H9 (cell line): ENCODE measurements at places on chromosomes 5 and 9. TPM values are rescaled to one million over a fixed set of nuclear protein-coding genes. Genes with fewer than 3 reads are reported as not detected.

- no peaks in the 10 kb centered on the region for H3K27me3 ChIP-seq
- H3K4me3 ChIP-seq: no peak overlapping the region
- no peaks in the 10 kb centered on the region for H3K36me3 ChIP-seq
- no peak for DNase-seq
- H3K4me1 ChIP-seq: no peaks in the 10 kb centered on the region
Observed at GRCh38 chr9:104774831-104775573, 11.1 kb downstream of the NIPSNAP3B start.

- peaks cover 27% of the 10 kb centered on the region for H3K36me3 ChIP-seq
- peak overlapping the region; percentile 81 for H3K27ac ChIP-seq
- H3K27me3 ChIP-seq: no peaks in the 10 kb centered on the region
Observed at GRCh38 chr9:15512204-15512603, 1.4 kb upstream of the PSIP1 start.

DNA sequence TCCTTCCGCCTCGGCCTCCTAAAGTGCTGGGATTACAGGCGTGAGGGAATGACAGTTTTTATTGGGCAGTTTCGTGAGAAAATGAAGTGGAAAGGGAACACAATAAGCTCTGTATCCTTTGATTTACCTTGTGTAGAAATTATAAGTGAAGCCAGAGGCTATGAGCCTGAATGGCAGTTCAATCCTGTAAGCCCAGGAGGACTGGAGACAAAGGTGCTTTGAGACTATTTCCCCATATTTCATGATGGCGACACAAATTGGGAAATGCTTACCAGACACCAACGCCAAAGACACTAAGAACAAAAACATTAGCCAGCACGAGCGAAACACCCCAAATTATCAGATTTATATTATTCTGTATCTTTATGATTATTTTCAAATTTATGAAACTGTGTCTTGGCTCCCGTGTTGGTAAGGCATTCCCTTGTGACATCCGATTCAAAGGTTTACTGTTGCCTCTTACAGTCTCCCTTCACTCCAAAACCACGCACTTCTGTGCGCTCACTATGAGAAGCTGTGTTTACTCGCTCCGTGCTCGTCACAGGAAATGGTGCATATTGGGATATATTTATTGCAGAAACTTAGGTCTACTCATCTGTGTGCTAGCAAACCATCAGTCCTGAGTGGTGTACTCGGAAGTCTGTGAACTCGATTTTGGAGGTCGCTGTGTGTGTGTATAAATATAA is 73.9 kb downstream of the SH3PXD2B start:
- H3K27me3 ChIP-seq: no peaks in the 10 kb centered on the region
- H3K4me1 ChIP-seq: no peaks in the 10 kb centered on the region
- no peak for DNase-seq
- no peak overlapping the region for H3K27ac ChIP-seq

DNA sequence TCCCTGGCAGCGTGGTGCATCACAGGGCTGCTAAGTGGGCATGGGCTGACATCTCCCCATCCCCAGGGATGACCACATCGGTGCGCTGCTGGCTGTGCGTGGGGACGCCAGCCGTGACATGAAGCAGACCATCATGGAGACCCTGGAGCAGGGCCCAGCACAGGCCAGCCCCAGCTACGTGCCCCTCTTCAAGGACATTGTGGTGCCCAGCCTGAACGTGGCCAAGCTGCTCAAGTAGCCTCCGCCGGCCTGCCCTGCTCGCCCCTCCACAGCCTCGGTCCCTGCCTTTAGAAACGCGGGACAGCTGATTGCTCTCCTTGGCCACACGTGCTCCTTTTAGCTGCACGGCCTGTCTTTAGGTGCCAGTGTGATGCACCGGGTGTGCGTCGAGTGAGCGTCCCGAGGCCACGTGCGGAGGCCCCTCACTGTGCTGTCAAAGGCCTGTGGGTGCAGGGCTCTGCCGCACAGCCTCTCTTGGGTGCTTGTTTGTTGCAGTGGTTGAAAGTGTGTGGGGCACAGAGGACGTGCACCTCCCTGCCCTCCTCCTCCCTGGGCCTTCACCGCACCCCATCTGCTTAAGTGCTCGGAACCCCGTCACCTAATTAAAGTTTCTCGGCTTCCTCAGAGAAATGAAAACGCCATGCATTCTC is 23.8 kb downstream of the EXOC3 start:
- no peak overlapping the region for H3K4me3 ChIP-seq
- no peaks in the 10 kb centered on the region for H3K4me1 ChIP-seq
- no peaks in the 10 kb centered on the region for H3K27me3 ChIP-seq
- H3K36me3 ChIP-seq: peaks cover 25% of the 10 kb centered on the region
- DNase-seq: no peak

GRCh38 chr5:2575871-2576270 is 175.6 kb downstream of the IRX2 start:
- H3K27me3 ChIP-seq: no peaks in the 10 kb centered on the region
- H3K4me3 ChIP-seq: no peak overlapping the region
- H3K27ac ChIP-seq: no peak overlapping the region
- H3K36me3 ChIP-seq: no peaks in the 10 kb centered on the region
- DNase-seq: no peak
- H3K4me1 ChIP-seq: no peaks in the 10 kb centered on the region; the same call in 1 of the 2 replicates

The KIAA0825 gene
- 1.8 and 1.9 TPM in 2 replicates for total RNA-seq

- no peak overlapping the region for H3K27ac ChIP-seq
- H3K36me3 ChIP-seq: peaks cover 25% of the 10 kb centered on the region
- H3K27me3 ChIP-seq: no peaks in the 10 kb centered on the region
- peak; percentile 66 for DNase-seq
- no peak overlapping the region for H3K4me3 ChIP-seq
- H3K4me1 ChIP-seq: peaks cover 5% of the 10 kb centered on the region; the same call in 1 of the 2 replicates
Observed at GRCh38 chr5:150523472-150524350, 15.8 kb downstream of the NDST1 start.

The PLPP7 gene
- 1.9 and 2.4 TPM in 2 replicates for total RNA-seq

DNA sequence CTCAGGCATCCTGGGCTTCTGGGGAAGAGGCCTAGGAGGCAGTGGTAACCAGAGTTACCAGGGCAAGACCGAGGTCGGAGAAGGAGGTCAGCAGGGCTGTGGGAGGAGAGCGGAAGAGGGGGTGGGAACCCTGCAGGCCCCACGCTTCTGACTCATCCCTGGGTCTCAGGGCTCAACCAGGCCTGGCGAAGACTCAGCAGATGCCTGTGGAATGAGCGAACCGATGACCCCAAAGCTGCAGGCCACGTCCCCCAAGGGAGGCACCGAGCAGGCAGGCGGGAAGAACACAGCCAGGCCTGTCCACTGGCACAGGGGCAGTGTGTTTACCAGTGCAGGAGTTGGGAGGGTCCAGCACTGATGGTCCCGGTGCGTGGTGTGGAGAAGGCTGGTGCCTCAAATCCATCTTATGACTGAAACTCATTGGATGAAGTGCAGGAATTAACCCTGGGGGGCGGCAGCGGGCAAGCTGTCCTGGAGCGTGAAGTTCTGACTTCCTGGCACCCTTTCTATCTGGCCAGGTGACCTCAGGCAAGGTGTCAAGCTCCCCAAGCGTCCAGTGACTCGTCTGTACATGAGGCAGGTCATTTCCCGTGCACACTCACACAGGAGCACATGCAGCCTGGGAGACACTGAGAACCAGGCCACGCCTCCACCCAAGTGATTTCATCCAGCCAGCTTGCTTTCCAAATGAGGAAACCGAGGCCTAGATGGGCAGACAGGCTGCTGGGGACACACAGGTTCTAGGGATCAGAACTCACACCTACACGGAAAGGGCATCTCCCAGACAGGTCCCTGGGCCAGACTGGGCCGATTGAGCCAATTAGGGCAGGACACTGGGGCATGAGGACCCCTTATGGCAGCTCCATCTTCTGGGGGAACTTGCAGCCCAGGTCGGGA is 69.1 kb downstream of the ADAMTS2 start:
- H3K4me1 ChIP-seq: no peaks in the 10 kb centered on the region
- no peak for DNase-seq
- H3K36me3 ChIP-seq: no peaks in the 10 kb centered on the region
- H3K27me3 ChIP-seq: no peaks in the 10 kb centered on the region

The PCDHB16 gene
- total RNA-seq: 6.5 and 8.0 TPM in 2 replicates

DNA sequence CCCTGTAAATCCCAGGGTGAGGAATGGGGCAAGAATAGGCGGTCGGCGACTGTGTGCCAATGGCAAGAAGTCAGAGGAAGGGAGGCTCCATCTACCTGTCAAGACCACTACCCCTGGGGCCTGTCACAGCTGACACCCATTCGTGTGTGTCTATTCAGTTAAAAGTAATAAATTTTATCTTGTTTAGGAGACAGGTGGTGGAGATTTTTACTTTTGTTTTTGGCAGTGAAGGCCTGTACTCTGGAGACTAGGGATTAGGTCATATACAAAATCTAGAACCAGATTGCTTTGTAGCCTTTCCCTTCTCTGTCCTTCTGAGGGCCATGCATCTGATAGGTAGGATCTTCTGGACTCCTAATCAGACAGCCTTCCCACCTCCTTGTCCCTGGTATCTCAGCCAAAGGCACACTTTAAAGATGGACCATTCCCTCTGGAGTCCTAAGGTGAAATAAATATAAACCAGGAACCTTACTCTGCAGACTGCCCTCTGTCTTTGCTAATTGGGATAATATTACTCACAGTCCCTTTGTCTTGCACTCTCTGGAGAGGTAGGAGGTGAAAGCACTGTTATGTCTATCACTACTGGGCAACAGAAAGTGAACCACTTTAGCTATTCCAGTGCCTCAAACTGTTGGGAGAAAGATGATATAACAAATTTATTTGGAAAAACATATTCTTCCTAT is 213.2 kb upstream of the ACTBL2 start:
- H3K36me3 ChIP-seq: no peaks in the 10 kb centered on the region
- H3K4me3 ChIP-seq: no peak overlapping the region
- peaks cover 2% of the 10 kb centered on the region; the same call in 1 of the 2 replicates for H3K4me1 ChIP-seq
- no peak for DNase-seq
- no peaks in the 10 kb centered on the region for H3K27me3 ChIP-seq

- H3K4me3 ChIP-seq: no peak overlapping the region
- no peak overlapping the region for H3K27ac ChIP-seq
Observed at GRCh38 chr5:4947106-4947505, 193.0 kb upstream of the ADAMTS16 start.

GRCh38 chr5:101532430-101532829 is 629.3 kb upstream of the ST8SIA4 start:
- H3K4me1 ChIP-seq: peaks cover 2% of the 10 kb centered on the region; the same call in 1 of the 2 replicates
- H3K27ac ChIP-seq: no peak overlapping the region
- no peak overlapping the region for H3K4me3 ChIP-seq
- peaks cover 5% of the 10 kb centered on the region; the same call in 2 of the 3 replicates for H3K36me3 ChIP-seq

- DNase-seq: peak; percentile 41
- H3K27ac ChIP-seq: no peak overlapping the region
- no peak overlapping the region for H3K4me3 ChIP-seq
- no peaks in the 10 kb centered on the region for H3K4me1 ChIP-seq
- peaks cover 6% of the 10 kb centered on the region; the same call in 1 of the 2 replicates for H3K36me3 ChIP-seq
Observed at GRCh38 chr5:33997331-33997983, 10.4 kb downstream of the AMACR start.

DNA sequence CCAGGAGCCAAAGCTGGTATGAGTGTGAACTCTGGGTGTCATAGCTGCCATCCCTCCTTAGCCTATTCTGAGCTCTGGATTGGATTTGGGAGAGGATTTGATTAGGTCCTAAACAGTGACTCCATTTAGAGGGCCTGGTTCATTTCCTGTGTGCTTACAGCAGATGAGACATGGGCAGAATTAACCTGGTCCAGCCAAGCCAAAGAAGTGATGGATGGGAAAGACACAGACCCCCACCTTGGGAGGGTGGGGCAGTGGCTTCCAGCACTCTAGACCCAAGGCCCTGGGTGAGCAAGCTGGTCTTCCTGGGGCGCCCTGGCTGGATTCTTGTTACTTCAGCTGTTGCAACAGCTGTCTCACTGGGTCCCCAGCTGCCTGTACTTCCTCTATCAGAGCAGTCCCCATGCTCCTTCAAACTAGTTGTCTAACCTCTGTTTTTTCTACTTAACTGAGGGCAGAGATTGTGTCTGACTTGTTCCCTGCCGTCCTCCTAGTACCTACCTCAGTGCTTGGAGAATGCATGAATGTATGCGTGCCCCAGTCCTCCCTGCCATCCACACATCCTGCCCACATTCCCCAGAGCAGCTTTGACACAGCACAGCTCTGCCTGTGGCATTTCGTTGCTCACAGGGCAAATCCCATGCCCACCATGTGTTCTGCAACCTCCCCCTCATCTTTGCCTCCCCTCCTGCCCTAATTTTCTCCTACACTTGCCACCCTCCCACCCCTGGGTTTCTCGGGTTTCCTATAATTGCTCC is 115.9 kb downstream of the RGS3 start:
- no peaks in the 10 kb centered on the region; the same call in 1 of the 3 replicates for H3K36me3 ChIP-seq
- H3K27me3 ChIP-seq: no peaks in the 10 kb centered on the region
- no peaks in the 10 kb centered on the region for H3K4me1 ChIP-seq
- H3K4me3 ChIP-seq: no peak overlapping the region
- DNase-seq: no peak
- no peak overlapping the region for H3K27ac ChIP-seq

- DNase-seq: no peak
- no peak overlapping the region for H3K4me3 ChIP-seq
- no peaks in the 10 kb centered on the region; the same call in 1 of the 2 replicates for H3K27me3 ChIP-seq
- H3K4me1 ChIP-seq: peaks cover 2% of the 10 kb centered on the region; the same call in 1 of the 2 replicates
Observed at GRCh38 chr5:68173007-68173406, 42.5 kb upstream of the PIK3R1 start.

The PLPPR1 gene
- 1.8 and 2.4 TPM in 2 replicates for total RNA-seq

GRCh38 chr9:103362986-103363385 is 367.9 kb downstream of the CYLC2 start:
- H3K27ac ChIP-seq: no peak overlapping the region
- no peaks in the 10 kb centered on the region for H3K27me3 ChIP-seq
- H3K4me1 ChIP-seq: no peaks in the 10 kb centered on the region
- no peak overlapping the region for H3K4me3 ChIP-seq
- no peak for DNase-seq
- peaks cover 3% of the 10 kb centered on the region; the same call in 1 of the 3 replicates for H3K36me3 ChIP-seq

DNA sequence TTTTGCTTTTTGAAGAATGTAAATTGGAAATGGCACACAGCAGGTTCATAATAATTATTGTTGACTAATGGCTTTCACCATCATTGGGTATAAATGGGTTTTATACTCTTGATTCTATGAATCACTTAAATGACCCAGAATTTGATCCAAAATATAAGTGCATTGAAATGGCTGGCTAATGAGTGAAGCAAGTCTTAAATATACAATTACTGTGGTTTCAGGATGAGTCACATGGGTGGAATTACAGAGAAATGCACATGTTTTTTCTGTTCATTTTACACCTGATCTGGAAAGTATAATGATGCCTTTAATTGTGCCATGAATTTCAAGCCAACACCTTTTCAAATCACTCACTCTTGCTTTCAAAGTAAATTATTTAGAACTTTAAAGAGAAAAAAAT is 380.8 kb upstream of the CD180 start:
- no peak overlapping the region for H3K4me3 ChIP-seq
- no peak for DNase-seq
- H3K27me3 ChIP-seq: no peaks in the 10 kb centered on the region

The SLC36A3 gene
- total RNA-seq: not detected in 2 replicates

The ZNF366 gene
- not detected in 2 replicates for total RNA-seq
